ENCODE measurements at places on chromosomes 5 and 9.

GRCh38 chr5:126716861-126717260 is 60.1 kb upstream of the LMNB1 start:
- no peak for DNase-seq

DNA sequence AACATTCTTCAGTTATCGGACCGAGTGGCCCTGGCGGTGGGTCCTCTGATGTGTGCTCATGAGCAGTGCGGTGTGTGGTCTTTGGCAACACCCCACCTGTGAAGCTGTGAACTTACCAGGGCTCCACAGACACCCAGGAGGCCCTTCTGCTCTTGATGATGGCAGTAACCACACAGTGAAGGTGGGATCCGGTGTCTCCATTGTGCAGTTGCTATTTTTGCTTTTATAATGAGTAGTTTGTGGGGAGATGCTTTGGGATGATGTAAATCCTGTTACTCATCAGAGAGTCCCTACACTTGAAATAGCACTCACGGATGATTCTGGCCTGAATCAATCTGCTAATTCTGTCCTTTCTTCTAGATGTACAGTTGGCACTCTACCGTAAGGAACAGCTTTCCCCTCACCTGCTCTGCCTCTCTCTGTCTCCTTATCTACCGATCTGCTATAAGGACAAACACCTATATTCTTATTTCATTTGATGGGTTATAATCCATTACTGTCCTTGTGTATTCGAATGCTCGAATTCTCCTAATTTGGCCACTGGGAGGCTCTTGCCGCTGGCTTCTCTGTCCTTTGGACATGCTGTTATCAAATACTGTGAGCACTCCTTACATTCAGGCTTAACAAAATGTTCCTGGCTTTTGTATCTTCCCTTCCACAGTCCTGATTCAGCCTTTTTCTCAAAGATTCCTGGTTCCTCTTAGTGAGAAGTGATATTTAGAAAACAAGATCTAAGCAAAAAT is 20.2 kb downstream of the ATPSCKMT start:
- DNase-seq = no peak

GRCh38 chr9:69207503-69207902 is 33.4 kb downstream of the TJP2 start:
- no peak for DNase-seq

DNA sequence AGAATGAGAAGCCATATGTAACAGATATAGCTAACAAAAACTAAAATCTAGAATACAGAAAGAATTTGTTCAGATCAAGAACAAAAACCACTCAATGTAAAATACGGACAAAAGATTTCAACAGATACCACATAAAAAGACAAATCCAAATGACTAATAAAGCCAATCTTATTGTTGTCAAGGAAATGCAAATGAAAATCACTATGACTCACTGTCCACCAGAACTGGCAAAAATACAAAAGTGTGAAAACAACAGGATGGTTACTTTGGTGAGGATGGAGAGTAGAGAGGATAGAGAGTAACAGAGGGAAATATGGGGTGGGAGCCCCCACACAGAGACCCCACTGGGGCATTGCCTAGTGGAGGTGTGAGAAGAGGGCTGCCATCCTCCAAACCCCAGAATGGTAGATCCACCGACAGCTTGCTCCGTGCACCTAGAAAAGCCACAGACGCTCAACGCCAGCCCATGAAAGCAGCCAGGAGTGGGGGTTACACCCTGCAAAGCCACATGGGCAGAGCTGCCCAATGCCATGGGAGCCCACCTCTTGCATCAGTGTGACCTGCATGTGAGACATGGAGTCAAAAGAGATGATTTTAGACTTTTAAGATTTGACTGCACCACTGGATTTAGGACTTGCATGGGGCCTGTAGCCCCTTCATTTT is 15.2 kb upstream of the RHOBTB3 start:
- DNase-seq = no peak

DNA sequence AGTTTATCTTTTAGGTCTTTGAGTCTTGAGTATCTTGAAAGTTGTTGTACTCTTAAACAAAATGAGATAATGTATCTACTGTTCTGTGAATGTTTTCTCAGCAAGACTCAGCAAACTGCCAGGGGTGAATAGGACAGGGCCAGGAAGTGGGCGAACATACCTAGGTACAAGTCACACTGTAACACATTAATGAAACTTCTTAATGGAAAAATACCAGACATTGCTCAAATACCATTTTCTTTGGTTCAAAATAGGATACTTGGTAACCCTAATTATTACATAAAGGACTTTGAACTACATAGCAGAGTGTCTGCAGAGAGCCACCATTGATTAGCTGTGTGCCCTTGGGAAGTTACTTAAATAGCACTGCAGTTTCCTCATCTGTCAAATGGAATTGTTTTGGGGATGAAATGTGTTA is 197.5 kb downstream of the ARHGEF28 start:
- DNase-seq = no peak

- no peak for DNase-seq
These were observed 15.3 kb downstream of the PCDHGC5 start for GRCh38 chr5:141504216-141504615.

GRCh38 chr9:91746904-91747303 is 203.1 kb downstream of the ROR2 start:
- DNase-seq = no peak

DNA sequence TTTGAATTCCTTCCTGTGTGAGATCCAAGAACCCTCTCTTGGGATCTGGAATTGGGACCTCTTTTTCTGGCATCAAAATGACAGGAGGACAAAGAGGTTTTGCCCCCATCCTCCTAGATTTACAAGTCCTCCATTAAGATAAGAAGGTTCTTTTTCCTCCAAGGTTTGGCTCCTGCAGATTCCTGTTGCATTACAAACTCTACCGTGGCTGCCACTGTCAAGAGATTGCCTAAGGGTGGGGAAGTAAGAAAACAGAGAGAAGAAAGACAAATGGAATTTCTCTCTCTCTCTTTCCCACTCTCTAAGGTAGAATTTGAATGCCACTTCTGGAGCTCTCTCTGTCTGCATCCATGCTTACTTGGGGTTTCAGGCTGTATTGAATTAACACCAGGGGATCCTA is 12.0 kb upstream of the SVEP1 start:
- no peak for DNase-seq

DNA sequence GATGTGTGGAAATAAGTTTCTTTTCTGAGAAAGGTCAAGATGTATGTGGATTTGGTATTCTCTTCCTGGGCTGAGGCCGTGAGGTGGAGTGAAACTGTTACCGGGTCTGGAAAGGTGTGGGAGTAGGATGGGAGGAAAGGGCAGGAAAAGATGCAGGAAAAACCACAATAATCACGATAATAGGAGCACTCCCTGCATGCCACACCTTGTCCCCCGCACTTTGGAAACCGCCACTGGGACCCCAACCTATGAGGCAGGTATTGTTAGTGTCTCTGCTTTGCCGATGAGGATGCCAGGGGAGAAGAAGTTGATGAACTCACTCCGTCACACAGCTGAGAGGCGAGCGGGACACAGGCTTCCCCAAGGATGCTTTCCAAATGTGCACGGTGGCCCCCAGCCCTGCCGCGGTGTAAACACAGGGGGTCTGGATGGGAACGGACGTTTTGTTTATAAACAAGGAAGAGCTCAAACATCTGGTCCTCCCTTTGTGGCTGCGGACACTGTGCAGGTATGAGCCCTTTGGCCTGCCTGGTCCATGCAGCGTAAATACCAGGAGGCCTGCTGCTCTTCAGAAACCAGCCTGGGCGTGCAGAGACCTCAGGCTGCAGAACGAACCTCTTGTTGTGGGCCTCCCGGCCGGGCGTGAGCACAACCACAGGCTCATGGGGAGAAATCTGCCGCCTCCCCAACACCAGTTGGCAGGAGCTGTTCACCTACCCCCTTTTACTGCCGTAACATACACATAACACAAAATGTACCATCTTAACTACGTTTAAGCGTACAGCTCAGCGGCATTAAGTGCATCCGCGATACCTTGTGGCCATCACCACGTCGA is 126.7 kb downstream of the COL23A1 start:
- no peak for DNase-seq

GRCh38 chr9:114051706-114052105 is 26.4 kb downstream of the AMBP start:
- DNase-seq = no peak
